Upper lobe of right lung (tissue), 1 donor: ENCODE measurements at places on chromosomes 5 and 9. TPM values are rescaled to one million over a fixed set of nuclear protein-coding genes. Genes with fewer than 3 reads are reported as not detected.

DNA sequence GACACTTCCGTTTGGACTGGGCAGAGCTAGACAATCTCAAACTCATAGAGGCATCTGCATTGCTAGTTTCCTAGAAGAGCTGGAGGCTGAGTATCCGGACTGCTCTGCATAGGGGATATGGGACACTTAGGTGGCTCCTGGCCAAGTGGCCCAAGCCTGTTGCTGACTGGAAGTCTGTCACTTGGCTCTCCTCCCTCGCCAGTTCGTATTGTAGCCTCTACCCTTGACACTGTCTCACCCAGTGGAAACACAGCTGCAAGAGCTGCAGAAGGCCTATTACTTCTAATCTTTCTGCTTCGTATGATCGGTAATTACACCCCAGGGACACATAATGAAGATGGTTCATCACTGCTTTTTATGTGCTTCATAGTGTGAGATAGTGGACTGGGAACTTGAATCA, 34.7 kb downstream of the ITGA1 start:
- peak; percentile 57 for DNase-seq

GRCh38 chr5:58491216-58491892, at the start of gene GAPT:
Gene GAPT (plus strand): TSS chr5:58491435. CDS start chr5:58494537, 3,102 bp downstream.
- DNase-seq, result no peak

- DNase-seq, result no peak
Measured at GRCh38 chr5:149605354-149605997, 24.2 kb downstream of the ARHGEF37 start.

DNA sequence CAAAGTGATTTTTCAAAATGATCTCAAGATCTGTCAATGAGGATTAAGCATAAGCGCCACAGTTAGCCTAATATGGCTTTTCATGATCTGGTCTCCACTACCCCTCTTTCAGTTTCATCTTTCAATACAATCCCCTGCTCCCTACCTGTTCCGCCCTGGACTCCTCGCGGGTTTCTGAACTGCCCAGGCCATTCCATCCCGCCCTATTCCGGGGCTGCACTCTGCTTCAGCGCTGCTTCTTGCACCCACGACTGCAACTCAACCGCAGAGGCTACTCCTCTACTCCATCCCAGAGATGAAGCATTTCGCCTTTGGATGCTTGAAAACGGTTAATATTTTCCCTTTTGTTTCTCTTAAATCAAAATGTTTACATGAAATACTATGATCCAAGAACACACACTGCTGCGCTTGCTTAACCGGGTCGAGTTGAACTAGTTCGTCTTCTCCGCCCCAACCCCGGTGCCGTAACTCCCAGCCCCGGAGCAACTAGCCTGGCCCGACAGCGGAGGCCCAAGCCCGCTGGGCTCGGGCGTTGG, 716 bp upstream of the OTULIN start:
- peak; percentile 67 for DNase-seq

GRCh38 chr9:130868230-130868629, 28.4 kb downstream of the QRFP start:
- DNase-seq, result peak; percentile 0

DNA sequence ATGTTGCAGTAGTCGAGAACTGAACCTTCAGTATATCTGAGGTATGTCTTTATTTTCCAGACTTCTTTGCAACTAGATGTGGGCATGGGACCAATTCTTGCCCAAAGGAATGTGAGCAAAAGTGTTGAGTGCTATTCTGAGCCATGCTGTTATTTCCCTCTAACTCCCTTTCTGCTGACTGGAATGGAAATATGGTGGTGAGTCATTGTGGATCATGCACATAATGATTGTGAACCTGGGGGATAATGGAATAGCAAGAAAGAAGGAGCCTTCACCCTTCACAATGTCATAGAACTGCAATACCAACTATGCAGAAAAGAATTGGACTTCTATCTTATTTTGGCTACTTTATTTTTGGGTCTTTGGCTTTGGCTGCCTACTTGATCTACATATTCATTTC, 10.3 kb upstream of the DOCK2 start:
- no peak for DNase-seq

- DNase-seq, result peak; percentile 48
Measured at GRCh38 chr9:93020771-93021670, 37.5 kb upstream of the SUSD3 start.

- no peak for DNase-seq
Measured at GRCh38 chr5:108728566-108729241, 19.0 kb upstream of the FER start.

DNA sequence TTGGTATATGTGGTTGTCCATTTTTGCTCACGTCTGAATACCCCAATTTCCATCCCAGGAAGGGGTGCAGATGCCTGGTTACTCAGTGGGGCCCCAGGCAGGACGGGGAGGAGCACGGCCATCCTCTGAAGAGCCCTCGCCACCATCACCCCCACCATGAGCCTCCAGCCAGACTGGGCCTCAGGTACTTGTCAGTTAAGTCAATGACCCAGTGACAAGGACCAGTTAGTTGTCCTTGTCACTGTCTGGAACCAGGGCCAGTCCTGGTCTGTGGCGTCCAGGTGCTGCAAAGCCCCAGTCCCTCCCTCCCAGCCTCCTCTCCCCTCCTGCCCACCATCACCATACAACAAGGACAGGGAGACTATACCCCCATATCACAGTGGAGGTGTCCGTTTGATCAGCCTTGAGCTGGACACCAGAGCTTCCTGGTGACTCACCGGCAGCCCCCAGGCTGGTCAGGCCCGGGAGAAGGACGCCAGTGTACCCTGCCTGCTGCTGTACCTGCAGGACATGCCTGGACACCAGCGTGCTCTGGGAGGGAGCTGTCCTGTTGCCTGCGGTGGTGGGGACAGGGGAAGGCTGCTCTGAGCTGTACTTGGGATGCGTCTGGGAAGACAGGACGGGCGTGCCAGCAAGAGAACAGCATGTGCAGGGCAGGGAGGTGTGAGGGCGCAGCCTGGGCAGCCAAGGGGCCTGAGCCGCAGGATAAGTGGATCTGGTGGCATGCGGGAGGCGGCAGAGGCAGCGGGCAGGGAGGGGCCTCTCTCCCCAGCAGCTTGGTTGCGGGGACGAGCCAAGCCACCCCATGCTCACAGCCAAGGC, 32.6 kb upstream of the TTLL11 start:
- peak; percentile 41 for DNase-seq

DNA sequence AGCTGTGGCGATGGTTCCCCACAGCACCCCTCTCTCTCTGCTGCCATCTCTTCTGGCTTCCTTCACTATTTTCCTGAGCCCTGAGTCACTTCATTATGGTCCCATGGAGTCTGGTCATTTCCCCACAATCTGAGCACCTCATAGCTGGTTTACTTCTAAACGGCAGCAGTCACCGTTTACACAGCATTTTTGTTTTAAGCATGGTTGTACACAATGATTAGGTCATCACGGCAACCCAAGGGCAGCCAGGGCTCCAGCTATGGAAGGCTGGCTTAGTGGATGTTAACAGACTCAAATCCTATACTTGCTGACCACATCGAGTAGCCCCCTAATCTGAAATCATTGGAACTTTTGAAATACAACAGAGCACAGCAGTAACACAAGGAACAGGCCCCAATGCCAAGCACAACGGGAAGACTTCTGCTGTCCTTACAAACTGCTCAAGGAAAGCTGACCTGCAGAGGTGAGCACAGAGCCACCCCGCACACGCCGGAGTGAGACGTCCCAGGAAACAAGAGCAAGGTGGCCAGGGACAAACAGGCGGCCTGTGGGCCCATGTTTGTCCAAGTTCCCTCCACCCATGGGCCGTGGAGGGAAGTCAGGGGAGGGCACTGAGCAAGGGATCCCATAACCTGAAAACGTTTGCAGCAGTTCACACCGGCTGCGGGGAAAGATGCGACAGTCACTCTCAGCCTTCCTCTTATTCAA, 22.9 kb downstream of the CAMSAP1 start:
- no peak for DNase-seq

DNA sequence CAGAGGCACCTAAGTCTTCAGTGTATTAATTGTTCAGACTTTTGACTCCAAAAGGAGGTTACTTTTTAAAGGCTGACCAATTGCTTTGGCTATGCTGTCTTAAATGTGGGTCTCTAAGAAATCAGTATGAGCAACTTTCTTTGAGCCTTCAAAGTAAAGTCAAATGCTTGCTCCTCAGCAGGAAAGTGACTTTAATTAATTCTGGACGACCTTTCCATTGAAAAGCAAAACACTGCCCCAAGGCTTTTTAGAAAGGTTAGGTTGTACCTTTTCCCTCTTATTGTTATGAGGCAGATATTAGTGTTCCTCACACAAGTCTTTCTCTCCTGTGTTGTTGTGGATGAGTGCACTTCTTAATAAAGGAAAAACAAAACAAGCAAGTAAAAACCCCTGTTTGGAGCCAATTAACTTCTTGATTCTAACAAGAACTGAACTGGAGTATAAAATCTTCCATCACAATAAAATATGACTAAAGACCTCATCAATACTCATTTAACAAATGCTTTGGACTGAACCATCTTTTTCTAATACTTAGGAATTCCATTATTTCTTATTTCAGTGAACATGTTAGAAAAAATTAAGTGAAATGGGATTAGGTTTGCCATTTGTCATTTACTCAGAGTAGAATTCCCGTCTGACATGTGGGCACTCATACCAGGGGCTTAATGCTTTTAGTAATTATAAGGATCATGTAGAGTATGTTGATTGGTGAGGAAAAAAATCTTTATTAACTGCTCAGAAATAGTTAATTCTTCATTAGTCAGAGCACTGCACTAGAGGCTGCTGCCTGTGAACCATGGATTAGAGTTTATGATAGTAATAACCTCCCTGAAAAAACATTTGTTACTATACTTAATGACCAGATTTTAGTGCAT, 159.1 kb upstream of the ZNF608 start:
- DNase-seq, result no peak

DNA sequence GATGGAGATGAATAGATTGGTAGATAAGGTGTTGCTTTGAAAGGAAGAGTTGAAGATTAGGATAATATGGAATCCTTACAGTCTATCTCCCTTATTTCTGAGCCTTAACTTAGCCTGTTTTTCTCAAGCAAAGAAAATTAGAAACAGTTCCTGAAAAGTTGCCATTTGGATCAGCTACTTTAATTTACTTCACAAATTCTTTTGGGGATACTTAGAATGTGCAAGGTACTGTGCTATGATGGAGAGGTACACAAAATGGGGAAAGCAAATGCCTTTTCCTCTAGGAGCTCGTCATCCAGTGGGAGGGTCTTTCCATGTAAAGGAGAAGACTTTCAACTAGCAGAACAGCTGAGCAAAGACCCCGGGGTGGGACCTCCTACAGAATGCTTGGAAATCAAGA, 51.1 kb upstream of the SMARCA2 start:
- DNase-seq, result no peak

GRCh38 chr5:88671505-88672499, 211.2 kb downstream of the MEF2C start:
- DNase-seq, result no peak

DNA sequence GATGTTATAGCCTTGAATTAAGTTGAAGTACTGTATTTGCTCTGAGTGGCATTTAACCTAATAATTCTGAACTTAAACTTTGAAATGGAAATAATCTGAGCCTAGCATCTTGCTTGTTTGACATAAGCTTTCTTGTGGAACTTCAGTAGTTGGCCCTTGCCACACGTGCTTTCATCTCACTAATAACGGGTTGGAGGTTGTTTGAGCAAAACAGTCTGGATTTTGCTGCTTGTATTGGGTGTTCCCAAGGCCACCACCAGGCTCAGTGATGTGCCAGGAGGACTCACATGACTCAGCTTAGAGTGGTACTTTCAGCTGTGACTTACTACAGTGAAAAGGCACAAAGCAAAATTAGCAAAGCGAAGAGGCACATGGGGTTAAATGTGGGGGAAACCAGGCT, 35.7 kb downstream of the SECISBP2 start:
- no peak for DNase-seq

DNA sequence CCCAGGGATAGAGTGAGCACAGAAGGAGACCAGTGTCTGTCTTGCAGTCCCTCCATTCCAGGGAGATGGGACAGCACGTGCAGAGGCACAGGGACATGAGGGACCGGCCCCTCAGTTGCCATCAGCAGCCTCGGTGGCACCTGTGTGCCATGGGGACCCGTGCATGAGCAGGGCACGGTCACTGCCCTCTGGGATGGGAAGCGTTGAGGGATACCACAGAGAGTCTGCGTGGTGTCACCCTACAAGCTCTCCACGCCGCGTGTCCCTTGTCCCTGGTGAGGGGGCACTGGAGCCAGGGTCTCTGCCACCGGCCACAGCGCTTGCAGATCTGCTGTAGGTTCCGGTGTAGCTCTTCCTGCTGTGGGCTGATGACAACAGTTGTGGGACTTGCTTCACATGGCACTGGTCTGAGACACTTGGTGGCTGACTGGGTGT, 108.1 kb downstream of the CACNA1B start:
- no peak for DNase-seq

DNA sequence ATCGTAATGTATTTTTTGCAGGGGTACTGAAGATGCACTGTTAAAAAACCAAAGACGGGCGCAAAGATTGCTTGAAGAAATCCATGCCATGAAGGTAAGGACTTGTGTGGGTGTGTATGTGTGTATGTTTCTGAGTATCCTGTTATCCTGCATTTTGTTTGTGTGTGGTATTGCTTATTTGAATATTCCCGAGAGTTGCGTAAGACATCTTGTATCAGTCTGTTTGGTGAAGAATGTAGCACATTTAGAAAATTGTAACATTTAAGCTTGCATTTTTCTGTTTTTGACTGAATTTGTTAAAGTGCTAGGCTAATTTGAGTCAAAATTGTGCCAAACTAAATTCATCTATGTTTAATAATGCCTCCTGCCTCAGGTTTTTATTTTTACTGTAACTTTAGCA, 13.5 kb downstream of the SRFBP1 start:
- no peak for DNase-seq

DNA sequence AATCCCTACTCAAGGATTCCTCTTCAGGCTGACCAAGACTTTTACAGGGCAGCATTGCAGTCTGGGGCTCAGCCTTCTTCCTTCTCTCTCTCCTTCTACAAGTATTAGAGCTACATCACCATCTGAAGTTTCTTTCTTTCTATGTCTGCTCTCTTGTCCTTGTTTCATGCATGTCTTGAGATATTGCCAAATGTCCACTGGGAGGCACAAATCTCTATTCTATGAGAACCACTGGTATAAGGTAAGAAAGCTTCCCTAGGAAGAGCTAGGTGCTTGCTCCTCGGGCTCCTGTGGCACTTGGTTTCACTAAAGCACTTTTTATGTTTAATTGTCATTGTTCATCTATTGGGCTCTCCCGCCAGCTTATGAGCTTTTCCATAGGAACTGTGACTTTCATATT, 289.2 kb upstream of the PCSK5 start:
- no peak for DNase-seq

GRCh38 chr9:127170103-127170502, 47.7 kb upstream of the ANGPTL2 start:
- no peak for DNase-seq

DNA sequence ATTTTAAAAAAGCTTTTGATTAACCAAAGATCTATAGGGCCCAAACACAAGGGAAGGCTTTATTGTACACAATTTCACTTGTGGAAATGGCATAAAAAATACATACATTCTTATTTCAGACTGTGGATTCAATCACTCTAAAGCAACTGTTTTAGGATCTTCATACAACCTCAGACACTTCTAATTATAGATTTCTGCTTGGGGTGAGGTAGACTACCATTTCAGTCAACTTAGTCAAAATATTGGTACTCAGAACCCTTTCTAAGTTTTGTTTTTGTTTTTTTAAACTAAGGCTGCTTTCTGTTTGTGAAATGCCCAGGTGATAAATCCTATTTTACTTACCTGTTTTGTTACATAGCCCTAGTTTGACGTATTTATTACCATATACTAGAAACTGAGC, 284.5 kb upstream of the RASA1 start:
- no peak for DNase-seq

DMRT2 gene
- 0.46 TPM for total RNA-seq

GMCL2 gene
- not detected for total RNA-seq

PCDHA9 gene
- total RNA-seq, result 0.20 TPM

CNTFR gene
- total RNA-seq, result 2.9 TPM

GKAP1 gene
- total RNA-seq, result 5.4 TPM

FAM53C gene
- total RNA-seq, result 23.0 TPM

STK10 gene
- total RNA-seq, result 56.9 TPM

EQTN gene
- not detected for total RNA-seq
